ENCODE measurements at places on chromosomes 12 and 14.

DNA sequence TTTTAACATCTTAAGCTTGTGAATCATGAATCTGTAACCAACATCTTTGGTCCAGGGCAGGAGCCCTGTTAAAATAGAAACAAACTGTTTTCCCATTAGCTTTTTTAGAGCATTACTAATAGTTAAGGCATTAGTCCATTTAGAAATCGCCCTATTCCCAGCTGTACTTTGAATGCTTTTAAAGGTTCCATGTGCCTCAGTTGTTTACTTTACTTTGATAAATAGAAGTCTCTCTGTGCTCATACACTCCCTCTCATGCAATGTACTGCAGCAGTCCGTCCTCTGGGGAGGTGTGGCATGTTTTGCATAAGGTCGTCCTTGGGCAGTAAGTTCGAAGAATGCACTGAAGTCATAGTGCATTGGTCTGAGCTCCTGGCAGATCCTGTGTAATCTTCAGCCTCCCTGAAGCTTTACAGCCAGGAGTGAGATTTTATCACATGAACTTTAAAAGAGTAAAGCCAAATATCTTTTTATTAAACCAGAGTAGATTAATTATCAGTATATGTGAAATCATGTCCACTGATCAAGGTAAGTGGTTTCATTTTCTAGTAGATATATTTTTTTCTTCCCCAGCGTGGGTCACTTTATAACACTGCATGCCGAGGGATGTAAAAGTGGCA, 134.7 kb downstream of the FGD4 start:
- no peak for DNase-seq

- DNase-seq: no peak
Observed at GRCh38 chr14:55416866-55417265, 5.2 kb upstream of the ATG14 start.

GRCh38 chr12:69442894-69443293, 27.3 kb upstream of the FRS2 start:
- DNase-seq: no peak

DNA sequence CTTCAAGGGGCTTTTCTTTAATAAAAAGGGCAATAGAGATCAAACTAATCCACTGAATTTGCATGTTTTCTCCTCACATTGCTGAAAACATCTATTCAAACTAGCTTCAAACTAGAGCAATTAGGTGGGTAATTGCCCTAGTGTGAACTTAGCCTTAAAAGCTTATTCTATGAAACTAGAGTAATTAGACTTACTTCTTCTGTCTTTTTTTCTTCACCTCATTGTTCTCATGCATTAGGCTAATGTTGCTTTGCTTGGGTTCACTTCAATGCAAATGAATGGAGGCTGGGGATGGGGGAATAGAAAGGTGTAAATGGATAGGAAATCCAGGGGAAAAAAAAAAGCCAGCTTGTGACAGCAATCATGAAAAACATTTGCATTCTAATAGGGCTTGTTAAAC, 414.8 kb upstream of the LMO3 start:
- no peak for DNase-seq

- DNase-seq: no peak
Observed at GRCh38 chr14:55347040-55347439, 64.6 kb downstream of the ATG14 start.

GRCh38 chr14:98234208-98234607, 1037.8 kb downstream of the BCL11B start:
- DNase-seq: no peak

- no peak for DNase-seq
Observed at GRCh38 chr12:113813229-113813541, 152.9 kb downstream of the RBM19 start.

DNA sequence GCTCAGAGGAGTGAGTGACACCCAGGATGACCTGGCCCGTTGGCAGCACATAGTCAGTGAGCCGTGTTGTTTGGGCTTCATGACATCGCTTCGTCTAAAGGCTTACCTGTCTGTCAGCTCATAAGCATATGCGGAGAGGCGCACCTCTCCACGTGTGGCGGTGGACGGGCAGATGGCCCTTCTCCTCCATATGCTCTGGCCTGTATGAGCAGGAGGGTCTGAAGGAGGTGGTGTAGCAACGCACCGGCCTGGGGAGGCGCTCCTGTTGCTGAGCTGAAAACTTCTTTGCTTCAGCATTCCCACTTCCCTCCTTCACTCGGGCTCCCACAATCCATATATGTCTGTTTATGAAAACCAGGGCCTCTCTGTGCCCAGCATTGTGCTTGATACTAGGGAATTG, 186.1 kb downstream of the TSPAN9 start:
- DNase-seq: no peak

GRCh38 chr12:59408431-59408830, 187.4 kb upstream of the SLC16A7 start:
- DNase-seq: no peak

DNA sequence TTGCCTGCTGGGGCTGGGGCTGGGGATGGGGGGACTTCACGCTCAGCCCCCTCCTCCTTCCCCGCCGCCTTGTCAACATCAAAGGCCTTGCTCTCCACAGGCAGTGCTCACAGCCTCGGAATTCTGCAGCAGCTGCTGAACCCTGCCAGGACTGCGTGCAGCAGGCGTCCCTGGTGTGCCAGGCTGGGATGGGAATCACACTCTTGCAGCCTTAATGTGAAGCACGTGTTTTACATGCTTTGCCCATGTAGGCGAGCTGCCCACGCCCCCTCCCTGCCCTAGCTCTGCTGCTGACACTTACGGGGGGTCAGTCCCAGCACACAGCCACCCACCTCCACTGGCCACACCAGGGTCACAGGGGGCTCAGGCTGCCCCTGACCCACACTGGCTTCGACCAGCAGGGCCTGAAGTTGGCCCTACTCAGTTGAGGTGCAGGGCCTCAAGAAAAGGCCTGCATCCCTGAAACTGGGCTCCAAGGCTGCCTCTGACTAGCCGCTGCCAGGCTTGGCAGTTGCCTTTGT, 276.2 kb upstream of the RTL1 start:
- DNase-seq: no peak

- DNase-seq: no peak
Observed at GRCh38 chr12:104494793-104495158, 38.0 kb downstream of the CHST11 start.

DNA sequence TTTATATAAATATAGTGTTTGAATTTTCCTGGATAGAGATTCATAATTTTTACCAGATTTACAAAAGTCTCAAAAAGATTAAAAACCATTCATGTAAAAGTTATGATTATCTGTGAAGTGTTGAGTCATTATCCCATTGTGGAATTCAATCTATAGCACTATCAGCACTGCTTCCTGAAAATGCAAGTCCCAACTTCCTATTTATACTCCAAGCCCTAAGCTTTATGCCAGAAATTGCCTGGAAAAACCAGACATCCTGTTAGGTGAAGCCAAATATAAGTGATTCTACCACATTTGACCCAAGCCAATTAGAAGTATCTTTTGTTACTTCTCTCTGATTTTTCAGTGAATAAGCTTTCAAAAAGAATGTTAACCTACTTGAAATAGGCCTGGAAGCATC, 129.1 kb downstream of the GPR135 start:
- no peak for DNase-seq

- DNase-seq: no peak
Observed at GRCh38 chr14:35412272-35413056, 7.9 kb upstream of the NFKBIA start.

DNA sequence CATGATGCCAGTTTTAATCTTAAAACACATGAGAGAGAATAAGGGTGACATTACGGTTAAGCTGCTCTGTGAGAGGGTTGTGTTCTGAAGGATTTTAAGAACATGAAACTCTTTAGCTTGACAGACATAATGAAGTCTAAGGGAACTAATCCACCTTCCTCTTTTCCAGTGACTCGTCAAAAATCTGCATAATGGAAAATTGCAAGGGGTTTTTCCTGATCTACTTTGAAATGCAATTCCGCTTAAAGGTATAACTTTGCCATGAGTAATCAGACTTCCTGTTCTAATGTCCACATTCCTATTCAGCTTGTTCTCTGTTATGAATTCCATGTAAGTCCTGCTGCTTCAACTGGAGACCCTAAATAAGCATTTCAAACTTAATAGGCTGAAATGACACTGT, at the start of gene ZNF705A:
ZNF705A (plus strand) TSS at position 171 of the 400 bp plus-strand sequence. CDS start 15,611 bp downstream, outside the sequence.
- no peak for DNase-seq

DNA sequence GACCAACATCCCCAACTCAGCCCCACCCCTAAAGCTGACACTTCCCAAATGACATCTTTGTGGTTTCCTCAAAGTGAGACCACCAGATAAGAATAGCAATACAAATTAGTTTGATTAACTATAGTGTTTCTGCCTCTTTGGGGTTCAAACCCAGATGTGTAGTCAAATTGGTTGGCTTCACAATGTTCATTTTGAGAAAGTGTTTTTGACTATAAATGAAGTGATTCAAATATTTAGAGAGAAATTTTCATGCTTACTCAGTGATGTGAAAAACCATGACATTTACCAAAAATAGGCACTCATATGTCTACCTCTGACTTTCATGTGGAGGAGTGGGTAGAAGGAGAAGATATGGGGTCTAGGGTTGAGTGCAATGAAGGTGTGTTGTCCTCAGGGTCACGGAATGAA, 218.4 kb downstream of the BCAT1 start:
- DNase-seq: no peak

DNA sequence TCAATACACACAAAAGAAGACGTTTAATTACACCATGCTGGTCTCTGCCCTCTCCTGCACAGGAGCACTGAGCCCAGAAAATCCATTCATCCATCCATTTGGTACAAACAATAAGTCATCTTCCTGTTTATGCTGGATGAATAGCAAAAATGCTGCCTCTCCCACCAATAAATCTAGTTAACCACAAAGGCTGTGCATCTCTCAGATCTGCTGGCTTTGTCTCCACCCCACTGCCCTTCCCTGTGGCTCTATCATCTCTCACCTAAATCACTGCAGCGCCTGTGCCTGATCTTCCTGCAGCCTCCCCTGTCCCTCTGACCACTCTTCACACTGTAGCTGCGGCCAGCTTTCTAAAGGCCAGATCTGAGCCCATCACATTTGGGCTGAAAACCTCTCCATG, 72.9 kb upstream of the DDX11 start:
- no peak for DNase-seq

- DNase-seq: no peak
Observed at GRCh38 chr14:87874676-87875075, 118.3 kb downstream of the GALC start.

GRCh38 chr14:33709711-33710110, 241.2 kb downstream of the EGLN3 start:
- no peak for DNase-seq

DNA sequence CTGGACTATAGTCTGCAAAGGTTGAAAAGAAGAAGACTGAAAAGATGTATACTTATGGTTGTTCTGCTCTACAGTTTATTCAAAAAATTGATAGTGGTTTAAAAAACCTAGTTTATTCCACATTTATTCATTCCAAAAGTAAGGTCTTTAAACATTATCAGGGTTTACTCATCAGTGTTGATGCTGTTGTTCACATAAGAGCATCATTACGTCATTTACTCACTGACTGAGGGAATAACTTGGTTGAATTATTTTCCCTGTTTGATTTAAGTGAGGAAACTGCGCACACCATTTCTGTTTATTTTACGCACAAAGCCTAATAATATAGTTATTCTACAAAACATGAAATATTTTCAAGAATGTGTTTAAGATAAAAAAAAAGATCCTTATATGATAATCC, 303.1 kb upstream of the PRKD1 start:
- no peak for DNase-seq

DNA sequence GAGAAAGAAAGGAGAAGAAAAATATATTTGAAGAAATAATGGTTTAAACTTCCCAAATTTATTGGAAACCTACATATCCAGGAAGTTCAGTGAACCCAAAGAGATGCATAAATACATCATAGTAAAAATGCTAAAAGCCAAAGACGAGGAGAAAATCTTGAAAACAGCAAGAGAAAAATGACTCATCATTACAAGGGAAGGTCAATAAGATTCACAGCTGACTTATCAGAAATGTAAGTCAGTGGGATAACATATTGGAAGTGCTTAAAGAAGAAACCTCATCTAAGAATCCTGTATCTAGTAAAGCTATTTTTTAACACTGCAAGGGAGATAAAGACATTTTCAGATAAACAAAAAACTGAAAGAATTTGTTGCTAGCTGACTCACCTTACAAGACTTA, 19.9 kb downstream of the RIC8B start:
- DNase-seq: no peak

GRCh38 chr12:124338448-124338847, 43.6 kb downstream of the RFLNA start:
- no peak for DNase-seq

DNA sequence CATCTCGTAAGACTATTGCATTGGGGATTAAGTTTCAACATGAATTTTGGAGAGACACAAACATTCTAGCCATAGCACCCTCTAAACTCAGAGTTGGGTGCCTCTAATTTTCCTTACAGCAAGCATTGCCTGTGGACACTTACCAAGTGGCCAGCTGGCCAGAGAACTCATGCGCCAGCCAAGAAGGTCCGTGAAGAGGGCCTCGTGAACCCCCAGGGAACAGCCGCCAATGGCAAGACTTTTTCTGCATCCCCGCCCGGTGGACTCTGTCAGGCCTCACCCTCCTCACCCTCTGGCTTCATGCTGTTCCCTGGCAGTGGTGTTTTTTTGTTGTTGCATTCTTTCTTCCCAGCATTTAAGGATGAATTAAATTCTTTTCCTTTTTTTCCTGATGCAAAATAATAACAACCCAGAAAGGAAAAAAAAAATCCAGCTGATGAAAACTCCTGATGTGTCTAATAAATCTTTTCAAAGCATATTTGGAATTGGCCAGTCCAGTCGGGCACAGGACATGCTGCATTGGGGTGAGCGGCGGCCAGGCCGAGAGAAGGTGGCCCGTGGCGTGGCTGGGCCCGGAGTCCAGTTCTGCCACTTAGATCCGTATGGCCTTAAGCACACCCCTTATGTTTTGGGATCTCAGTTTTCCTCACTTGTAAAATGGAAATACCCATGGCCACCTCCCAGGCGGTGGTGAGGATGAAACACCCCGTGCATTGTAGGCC, 191.9 kb upstream of the DIO3 start:
- DNase-seq: no peak

DNA sequence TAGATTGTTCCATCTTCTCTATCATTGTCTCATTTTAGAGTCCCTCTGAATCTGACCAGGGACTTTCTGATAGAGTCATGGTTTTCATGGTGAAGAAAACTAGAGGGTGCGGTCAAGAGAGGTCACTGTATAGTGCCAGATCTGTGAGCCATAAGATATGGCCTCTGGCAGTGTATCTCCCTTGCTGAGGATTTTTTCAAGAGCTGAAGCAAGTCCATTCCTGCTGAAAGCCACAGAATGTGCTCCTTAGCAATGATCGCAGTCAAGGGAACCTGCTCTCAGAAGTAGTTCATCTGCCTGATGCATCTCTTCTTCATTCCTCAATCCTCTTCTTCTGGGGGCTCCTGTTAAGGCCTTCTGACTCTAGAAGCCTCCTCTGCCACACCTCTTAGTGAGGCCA, 405.2 kb downstream of the EGLN3 start:
- DNase-seq: no peak

GRCh38 chr12:67760586-67761275, 112.2 kb downstream of the DYRK2 start:
- no peak for DNase-seq
